Activated CD8-positive, alpha-beta memory T cell treated with anti-CD3 and anti-CD28 coated beads for 4 hours (primary cell): ENCODE measurements at places on chromosomes 3 and 15.

GRCh38 chr3:53234130-53234840 is 21.5 kb downstream of the TKT start:
- no peak for DNase-seq

GRCh38 chr3:98846101-98846500 is 55.4 kb downstream of the DCBLD2 start:
- no peak for DNase-seq

DNA sequence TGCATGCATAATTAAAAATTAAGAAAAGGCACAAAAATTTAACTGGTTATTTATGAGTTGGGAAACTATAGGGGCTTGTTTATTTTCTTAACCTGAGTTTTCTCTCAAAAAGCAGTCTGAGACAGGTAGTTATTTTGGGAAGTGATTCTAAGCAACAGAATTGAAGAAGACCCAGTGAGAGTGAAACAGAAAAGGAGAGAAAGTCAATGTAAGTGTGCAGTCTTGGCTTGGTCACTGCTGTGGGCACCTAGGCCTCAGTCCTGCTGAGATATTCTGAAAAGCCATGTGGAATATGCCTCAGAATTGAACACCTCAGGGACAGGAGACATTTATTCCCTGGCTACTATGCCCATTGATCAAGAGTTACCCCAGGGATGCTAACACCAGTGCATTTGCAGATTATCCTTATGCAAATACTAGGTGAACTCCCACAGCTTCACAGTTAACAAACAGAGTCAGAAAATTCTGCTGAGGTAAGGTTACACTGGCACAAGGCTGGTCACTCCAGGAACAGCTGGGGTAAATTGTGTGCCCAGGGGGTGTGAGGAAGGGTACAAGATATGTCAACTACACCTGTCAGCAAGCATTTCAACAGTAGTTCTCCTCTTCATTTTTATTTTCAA is 222.7 kb downstream of the EFHB start:
- DNase-seq: no peak

DNA sequence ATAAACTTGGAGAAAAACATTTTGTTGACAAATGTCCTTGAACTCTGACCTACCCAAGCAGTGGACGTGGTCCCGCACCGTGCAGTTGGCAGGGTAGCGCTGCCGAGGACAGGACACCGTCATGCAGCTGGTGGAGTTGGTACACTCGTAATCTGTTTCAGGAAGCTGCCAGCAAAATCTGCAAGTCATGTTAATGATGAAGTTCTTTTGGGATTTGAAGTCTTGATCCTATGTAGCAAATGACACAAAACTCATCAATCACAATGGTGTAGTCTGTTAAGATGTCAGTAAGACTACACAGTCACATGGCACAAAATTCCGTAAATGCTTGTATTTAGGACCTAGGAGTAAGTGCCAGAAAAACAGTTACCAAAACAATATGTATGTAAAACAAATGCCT is 5.5 kb downstream of the TM2D3 start:
- DNase-seq: no peak

DNA sequence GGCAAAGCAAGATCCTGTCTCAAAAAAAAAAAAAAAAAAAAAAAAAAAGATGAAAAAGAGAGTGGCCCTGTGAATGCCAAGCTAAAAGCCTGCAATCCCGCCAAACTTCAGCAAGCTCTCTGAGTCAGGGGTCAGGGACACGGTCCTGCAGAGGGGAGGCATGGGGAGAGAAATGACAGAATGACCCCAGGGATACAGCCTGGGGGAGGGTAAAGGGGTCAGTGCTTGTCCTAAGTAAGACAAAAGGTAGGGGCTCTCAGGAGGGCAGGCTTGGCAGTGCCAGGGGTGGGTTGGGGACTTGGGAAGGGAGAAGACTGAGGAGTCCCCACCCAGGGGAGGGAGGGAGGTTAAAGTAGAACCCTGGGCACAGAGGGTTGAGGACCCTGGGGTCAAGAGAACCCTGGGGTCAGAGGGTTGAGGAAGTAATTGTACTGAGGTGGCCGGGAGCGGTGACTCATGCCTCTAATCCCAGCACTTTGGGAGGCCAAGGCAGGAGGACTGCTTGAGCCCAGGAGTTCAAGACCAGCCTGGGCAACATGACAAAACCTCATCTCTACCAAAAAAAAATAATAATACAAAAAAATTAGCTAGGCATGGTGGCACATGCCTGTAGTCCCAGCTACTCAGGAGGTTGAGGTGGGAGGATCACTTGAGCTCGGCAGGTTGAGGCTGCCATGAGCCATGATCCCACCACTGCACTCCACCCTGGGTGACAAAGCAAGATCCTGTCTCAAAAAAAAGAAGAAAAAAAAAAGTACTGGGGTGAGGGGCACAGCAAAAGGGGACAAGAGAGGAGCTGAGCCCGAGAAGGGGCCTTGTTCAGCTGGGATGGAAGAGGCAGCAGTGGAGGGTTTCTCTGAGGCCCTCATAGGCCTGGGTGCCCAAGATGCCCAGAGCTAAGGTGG is 5.2 kb upstream of the SEMA3B start:
- no peak for DNase-seq

DNA sequence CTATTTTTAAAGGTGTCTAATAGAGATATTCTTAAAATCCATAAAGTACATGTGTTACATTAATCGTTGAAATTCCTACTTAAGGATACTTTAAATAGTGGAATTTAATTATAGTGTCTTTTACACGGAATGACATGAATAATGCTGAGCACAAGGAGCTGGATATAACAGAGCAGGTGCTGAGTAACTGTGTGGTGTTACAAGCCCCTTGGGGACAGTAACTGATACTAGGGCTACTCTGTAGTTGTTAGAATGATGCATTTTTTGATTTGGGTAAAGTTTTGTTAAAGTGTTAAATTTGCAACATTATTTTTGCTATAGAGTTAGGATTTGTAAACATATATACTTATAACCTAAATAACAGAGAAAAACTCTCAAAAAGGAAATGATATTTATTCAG is 1496.1 kb downstream of the OTOL1 start:
- DNase-seq: no peak

- DNase-seq: no peak
Measured at GRCh38 chr3:15495461-15496340, 25.8 kb downstream of the COLQ start.

DNA sequence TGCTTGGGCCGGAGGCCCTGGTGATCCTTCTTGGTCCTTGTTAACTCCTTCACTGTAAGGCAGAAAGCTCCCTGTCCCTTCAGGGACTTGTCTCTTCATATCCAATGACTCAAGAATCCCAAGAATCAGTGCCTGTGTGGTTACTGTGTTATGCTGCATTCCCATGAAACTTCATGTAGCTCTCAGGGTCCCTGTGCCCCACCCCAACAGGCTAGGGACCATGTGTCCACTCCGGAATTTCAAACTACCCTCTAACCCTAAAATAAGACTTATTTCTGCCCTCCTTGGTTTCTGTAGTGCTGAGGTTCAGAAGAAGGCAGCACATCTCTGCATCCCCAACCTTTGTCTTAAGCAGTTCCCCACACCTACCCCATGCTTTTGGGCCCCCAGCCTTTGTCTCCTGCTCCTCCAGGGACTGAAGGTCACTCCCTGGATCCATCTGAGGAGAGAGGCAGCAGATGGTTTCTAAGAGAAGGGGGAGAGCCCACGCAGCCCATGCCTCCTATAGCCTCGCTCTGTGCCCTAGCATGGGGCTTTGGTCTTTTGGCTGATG is 531 bp upstream of the MAP1A start:
- DNase-seq: no peak

DNA sequence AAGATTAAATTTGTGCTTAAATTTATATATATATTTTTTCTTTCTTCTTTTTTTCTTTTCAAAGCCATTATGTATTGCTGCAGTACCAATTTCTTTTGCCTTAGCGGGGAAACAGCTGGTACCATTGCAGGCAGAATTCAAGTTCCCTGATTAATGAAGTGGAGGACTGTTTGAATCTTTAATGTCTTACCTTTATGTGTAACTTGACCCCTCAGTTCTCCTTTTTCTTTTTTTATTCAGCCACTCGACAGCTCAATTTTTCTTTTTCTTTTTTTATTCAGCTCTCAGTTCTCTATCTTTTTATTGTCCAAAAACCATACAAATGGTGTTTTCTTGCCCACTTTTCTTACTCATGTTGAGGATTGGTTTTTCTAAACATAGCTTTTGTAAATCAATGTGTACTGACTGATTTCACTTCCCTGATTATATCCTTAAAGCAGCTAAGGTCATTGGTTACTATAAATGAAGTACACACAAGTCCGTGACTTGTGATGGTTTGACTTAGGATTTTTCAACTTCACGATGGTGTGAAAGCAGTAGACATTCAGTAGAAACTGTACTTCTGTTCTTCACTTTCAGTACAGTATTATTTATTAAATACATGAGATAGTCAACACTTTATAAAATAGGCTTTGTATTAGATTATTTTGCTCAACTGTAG is 22.8 kb downstream of the ATP2C1 start:
- DNase-seq: no peak

DNA sequence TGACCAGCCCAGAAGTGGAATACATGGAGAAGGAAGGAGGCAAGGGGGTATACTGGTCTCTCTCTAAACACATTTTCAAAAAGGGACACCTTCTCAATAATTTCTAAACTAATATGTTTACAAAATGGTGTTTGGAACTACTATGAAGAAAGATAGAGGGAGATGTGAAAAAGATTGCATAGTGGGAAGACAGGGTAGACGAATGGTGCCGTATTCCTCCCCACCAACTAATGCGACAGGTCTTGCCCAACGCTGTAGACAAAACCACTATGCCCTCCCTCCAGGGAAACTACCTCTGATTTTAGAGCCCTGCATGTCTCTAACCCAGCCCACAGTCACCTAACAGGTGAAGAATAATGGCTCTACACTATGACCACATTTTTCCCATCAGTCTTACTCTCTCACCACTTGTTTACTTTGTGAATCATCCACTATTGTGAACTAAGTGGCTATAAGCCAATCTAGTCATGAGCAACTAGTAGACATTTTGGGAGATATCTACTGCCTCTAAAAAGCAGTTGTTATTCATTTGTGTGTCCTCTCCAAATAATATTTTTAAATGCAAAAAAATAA is 108.2 kb upstream of the UBE2E2 start:
- DNase-seq: no peak

DNA sequence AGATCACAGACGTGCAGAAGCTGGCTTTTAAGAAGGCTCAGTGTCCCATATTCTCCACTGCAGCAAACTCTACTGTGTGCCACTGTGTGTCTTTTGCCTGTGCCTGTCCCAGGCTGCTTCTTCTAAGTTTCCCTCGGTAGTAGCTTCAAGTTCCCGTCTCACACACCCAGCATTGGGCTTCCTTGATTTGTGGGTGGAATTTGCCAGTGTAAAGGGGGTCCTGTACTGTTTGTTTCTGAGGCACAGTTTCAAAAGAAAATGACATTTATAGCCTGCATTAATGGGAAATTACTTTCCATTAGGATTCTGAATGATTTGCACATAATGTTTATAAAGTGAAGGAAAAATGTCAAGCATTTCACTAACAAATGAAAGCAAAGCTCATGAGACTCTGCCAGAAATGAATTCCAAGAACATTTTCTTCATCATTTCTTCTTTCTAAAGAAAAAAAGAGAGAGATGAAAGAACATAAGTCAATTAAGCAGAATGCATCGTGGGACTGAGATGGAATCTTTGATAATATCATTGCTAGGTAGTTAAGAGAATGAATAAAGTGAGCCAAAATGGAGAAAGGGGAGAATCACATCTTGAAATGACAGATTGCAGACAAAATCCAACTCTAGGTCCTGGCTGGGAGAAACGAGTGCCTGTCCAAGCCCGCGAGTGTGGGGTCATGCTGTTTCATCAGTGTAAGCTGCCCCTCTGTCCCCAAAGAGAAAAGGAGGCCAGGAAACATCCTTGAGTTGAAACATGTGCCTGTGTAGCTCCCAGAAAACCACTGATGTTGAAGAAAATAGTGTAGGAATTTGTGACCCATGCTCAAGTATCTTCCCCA is 48.6 kb upstream of the ADAMTSL3 start:
- no peak for DNase-seq

DNA sequence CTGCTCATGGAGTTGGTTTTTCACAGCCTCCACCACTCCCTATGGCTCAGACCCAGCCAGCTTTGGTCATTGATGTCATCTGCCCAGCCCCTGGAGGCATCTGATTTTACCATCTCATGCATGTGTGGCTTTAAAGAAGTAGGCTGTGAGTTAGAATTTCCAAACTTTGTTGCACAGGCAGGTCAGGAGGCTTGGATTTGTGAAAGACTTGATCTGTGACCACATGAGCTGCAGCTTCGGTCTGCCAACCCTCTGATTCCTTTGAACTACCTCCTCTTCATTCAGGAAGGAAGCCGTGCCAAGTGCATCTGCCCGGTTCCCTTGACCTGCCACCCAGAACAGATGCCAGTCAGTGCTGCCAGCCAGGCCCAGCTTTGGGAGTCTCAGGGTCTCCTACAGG is 9.2 kb downstream of the CTXND1 start:
- no peak for DNase-seq

DNA sequence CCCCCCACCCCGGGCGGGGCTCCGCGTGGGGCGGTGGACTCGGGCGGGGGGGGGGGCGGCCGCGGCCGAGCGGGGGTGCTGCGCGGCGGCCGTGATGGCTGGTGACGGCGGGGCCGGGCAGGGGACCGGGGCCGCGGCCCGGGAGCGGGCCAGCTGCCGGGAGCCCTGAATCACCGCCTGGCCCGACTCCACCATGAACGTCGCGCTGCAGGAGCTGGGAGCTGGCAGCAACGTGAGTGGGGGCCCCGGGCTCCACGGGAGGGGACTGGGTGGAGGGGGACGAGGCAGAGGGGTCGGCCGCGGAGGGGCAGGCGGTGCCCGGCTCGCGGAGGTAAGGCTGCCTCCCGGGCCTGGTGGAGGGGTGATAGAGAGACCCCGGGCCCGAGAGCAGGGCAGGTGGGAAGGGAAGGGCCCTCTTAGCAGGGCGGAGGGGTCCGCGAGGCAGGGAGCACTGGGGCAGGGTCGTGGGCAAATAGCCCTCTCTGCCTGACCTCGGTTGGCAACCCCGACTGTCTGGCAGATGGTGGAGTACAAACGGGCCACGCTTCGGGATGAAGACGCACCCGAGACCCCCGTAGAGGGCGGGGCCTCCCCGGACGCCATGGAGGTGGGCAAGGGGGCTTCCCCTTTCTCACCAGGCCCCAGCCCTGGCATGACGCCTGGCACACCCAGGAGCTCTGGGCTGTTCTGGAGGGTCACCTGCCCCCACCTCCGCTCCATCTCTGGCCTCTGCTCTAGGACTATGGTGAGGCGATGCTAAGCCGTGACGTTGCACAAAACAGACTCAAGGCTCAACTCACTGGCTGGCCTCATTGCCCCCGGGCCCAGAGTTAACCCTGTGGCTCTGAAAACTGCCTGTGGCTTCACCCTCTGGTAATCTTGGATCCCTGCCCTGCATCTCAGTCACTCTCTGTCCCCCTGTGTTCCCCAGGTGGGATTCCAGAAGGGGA is at the start of gene ECE2:
TSS of gene ECE2 (plus strand) at position 62 of the 950 bp plus-strand sequence. CDS start at position 194, 132 bp downstream.
- DNase-seq: no peak

DNA sequence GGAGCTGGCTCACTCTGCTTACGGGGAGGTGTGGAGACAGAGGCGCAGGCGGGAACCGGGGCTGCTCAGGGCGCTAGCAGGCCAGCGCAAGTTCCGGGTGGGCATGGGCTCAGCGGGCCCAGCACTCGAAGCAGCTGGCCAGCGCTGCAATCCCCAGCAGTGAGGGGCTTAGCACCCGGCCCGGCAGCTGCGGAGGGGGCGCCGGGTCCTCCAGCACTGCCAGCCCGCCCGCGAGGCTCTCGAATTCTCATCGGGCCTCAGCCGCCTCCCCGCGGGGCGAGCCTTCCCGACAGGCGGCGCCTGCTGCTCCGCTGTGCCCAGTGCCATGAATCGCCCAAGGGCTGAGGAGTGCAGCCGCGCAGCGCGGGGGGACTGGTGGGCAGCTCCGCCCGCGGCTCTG is 78.6 kb upstream of the MITF start:
- no peak for DNase-seq

- no peak for DNase-seq
Measured at GRCh38 chr3:75342425-75342824, 321.7 kb upstream of the FRG2C start.
